ENCODE measurements at places on chromosomes 7 and 10.

DNA sequence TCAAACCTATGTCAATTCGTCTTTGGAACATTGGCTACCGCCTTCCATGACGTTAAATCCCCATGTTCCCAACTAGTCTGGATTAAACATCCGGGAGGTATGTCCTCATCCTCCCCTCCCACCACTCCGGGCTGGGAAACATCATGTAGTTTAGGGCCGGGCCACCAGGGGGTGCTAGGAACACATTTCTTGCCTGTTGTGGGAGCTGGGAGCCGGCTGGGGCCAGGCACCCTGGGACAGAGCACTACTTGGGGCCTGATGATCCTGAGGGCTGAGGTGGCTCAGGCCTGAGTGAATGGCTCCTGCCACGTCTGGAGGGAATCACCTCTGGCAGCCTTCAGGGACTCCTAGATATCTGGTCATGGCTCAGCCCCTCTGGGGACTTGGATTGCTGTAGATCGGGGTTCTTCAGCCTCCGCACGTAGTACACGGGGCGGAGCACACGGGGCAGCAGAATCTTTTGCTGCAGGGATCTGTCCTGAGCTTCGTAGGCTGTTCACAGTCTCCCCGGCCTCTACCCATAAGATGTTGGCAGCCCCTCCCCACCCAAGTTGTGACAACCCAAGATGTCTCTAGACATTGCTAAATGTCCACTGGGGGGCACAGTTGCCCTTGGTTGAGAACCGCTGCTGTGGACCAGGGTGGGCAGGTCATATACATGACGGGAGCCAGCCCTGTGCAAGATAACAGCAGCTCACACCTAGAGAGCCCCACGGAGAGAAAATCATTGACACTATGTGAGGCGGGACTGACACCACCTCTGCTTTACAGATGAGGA is 141.2 kb upstream of the ZNF716 start:
- DNase-seq = no peak

DNA sequence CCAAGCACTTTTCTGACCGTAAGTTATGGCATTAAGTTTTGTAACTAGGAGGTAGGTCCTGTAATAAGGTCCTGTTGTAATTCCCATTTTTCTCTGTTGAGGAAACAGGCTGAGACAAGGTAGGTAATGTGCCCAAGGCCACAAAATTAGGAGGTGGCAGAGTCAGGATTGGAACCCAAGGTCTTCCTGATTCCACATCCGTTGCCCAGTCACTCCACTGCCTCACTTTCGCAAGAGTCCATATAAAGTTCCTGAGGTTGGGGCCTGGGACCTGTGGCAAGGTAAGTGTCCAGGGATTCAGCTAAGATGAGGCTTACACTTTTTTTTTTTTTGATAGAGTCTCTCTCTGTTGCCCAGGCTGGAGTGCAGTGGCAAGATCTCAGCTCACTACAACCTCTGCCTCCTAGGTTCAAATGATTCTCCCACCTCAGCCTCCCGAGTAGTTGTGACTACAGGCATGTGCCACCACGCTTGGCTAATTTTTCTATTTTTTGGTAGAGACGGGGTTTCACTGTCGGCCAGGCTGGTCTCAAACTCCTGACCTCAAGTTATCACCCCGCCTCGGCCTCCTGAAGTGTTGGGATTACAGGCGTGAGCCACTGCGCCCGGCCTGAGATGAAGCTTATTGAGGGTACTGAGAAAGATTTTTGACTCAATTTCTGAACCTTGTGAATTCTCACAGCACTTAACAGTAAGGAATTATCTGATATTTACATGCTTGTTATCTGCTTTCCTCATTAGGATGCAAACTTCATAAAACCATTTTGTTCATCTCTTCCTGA is 20.3 kb upstream of the GNA12 start:
- no peak for DNase-seq

DNA sequence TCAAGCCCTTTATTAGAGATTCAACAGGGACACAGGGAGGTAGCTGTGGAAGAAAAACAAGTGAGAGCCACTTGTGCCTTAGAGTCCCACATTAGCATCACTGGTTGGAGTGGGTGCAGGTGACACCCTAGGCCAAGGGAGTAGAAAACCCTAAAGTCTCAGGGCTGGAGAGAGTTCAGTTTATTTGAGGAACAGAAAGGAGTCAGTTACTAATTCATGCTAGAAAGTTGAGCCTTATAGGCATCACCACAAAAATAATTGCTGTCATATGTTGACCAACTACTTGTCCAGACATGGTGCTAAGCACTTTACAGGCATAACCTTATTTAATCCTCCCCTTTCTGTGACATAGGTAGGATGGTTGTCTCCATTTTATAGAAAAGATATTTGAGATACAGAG is 20.9 kb upstream of the ACSL5 start:
- no peak for DNase-seq

DNA sequence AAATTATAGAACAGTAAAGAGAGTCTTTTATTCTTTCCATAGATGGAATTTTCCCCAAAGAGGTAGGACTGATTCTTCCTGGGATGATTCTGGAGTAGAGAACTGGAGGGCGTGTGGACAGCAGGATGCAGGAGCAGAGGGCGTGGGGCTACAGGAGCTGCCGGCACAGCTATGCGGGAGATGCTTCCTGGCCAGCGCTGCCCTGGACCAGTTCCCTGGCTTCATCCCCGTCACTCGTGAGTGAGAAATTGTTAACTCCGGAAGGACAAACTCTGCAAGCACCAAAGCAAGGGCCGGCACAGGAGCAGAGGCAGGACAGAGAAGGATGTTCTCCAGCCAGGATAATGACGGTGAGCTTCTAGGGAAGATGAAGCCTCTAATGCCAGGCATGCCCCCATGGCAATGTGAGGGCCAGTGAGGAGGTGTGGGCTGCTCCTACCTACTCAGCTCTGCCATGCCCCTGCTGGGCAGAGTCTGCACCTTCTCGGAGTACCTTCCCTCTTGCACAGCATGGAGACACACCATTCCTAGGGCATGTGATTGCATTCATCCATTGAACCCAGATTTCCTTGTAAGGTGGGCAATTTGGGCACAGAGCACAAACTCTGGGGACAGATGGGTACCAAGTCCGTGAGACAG is 760.9 kb upstream of the IGFBP3 start:
- DNase-seq = no peak

DNA sequence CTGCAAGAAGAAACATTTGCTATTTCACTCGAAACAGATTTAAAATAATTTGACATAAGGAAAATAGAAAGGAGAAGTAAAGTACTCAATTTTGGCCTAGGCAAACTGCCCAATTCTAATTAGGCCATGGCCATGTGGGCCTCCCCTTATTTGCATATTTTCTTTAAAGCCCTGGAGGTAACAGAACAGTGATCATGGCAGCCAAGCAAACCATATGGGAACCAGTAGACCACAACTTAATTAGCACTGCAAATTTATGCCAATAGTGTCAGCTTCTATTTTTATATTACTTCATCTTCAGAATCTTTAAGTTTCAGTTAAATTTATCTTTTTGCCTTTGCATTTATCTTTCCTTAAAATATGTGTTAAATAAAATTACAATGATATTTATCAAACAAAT is 63.3 kb upstream of the THSD7A start:
- DNase-seq = no peak

- peak; percentile 77 for DNase-seq
Measured at GRCh38 chr7:85070967-85071628, 115.8 kb downstream of the SEMA3D start.

DNA sequence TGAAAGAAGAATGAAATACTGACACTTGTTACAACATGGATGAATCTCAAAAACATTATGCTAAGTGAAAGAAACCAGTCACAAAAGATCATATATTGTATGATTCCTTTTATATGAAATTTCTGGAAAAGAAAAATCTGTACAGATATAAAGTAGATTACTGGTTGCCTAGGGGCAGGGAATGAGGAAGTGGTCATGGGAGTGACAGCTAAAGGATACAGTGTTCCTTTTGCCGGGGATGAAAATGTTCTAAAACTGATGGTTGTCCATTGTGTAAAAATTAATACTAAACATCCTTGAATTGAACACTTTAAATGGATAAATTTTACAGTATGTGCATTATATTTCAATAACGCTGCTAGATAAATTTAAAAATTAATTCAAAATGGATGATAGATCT is 25.1 kb downstream of the ALOX5 start:
- no peak for DNase-seq

DNA sequence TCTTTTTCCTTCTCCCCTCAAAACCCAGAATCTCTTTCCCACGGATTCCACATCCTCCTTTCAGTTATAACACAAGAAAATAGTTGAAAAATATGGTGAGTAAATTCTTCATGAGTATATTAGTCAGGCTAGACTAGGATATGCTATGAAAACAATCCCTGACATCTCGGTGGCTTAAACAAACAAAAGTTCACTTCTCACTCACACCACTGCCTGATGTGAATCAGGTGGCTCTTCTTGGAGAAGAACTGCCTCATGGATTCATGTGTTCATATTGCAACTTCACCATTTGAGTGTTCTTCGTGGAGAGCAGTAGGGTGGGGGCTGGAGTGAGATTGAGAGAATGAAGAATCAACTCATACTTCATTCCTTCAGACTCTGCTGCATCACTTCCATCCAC is 204.1 kb downstream of the PHF14 start:
- peak; percentile 46 for DNase-seq

- DNase-seq = no peak
Measured at GRCh38 chr10:49375611-49376010, 20.3 kb downstream of the DRGX start.

GRCh38 chr7:9854605-9855004 is 1119.1 kb upstream of the PHF14 start:
- DNase-seq = no peak

DNA sequence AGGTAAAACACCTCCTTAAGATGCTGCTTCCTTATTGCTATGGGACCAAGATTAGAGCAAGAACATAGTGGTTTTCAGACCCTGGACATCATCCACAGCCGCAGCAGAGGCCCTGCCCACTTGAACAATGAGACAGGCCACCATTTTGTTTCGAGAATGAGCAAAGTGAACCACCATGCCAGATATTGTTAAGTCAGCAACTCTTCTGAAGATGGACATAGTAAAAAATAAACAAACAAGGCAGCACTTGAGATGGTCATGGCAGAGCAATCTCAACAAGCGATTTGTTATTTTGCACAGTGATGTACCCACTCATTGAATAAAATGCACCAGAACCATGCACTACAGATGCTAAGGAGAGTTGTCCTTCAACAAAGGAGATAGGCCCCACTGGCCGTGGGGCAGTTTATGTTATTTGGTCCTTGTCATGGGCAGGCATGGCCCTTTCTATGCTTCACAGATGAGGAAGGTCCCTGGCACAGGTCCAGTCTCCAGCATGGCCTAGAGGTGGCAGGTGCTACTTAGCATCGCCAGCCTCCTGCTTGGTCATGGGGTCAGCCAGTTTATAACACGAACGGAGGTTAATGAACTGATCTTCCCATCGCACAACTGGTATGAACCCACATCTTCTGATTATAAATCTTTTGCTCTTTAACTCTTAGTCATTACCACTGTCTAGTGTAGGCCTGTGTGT is 44.1 kb downstream of the IKZF1 start:
- no peak for DNase-seq

DNA sequence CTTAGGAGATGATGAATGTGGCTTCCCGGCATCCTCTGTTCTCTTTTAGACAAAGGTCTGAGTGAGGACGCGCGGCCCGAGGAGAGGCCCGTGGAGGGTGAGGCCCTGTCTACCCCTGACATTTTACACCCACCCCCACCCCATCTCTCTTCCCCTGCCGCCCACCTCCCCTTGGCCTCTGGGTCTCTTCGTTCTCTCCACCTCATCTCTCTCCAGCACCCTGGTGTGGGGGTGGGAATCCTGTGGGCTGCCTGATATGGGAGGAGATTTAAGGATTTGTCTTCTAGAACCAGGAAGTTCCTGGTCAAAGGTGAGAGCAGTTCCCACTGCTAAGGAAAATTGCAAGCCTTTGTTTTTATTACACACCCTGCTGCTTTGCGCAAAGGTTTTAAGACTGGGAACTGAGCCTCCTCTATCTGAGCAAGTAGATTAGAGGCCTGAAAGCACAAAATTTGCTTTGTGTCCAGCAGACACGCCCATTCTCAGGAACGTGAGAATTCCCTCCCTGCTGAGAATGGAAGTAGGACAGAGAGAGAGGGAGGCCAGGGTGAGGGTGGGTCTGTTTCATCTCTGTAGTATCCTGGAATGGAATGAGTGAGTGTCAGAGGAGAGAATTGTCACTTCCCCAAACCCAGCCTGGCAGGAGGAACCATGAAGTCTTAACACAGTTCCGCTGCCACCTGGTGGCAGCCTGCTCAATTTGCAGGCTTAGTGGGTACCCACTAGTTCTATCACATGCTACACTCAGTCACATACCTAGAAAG is 91.2 kb downstream of the GTF2IRD1 start:
- peak; percentile 64 for DNase-seq

DNA sequence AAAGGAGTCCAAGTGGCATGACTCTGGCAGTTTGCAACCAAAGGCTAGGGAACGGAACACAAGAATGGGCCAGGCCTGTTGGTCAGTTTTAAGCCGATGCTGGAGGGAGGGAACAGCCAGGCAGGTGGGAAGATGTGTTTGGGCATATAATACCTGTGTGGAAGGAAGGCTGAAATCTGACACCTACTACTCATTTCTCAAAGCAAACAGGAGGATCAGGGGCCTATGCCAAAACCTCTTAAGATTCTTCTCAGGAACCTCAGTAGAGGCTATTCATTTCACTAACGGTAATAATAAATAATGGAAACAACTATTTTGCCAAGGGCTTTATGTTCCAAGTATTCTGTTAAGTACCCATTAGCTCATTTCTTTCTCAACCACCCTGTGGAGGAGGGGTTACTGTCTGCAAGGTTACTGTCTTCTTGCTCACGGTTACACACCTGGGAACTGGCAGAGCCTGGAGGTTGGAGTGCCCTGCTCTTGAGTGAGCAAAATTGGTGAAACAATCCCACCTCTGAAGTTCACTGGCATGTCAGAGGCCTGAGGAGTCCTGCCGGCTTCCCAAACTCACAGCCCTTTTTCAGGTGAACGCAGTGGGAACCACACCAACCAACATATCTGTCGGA is 35.5 kb downstream of the GOT1 start:
- no peak for DNase-seq

- peak; percentile 35 for DNase-seq
Measured at GRCh38 chr10:97454330-97455036, 8.5 kb downstream of the ZDHHC16 start.

DNA sequence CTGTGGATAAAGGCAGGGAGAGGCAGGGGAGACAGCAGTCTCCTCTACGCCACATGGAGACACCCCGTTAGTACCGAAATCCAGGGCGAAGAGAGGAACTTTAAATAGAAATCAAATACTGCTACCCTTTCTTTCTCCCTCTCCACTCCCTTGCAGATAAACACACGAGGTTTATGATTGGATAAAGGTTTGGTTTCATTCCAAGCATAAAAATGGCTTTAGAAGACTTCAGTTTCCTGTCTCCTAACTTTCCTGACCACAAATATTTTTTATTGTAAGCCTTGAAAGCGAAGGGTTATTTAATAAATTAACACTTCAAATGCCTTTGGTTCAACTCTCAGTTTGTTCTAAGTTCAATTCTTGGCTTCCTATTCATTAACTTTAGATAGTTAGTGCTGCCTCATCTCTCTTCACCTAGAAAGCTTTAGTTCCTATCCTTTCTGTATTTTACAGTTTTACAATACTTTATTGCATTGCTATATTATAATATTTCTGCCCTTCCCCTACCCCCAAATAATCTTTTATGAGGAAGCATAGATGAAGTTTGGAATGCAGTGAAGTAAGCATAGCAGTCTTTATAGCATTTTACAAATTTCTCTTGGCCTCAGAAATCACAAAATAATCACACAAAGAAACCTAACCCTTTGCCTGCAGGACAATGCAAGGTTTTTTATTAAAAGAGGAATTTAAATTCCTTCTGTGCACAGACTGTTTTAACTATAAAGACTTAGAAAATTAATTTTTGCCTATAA is 31.5 kb upstream of the ARID5B start:
- peak; percentile 70 for DNase-seq

GRCh38 chr7:71303566-71303965 is 171.6 kb downstream of the GALNT17 start:
- peak; percentile 61 for DNase-seq

- peak; percentile 87 for DNase-seq
Measured at GRCh38 chr7:94056796-94057207, 52.6 kb upstream of the BET1 start.
